ENCODE measurements at places on chromosomes 5 and 9. TPM values are rescaled to one million over a fixed set of nuclear protein-coding genes. Genes with fewer than 3 reads are reported as not detected.

The FCN2 gene
- not detected for total RNA-seq

The GLRA1 gene
- not detected for total RNA-seq

The ECM2 gene
- total RNA-seq, result 16.7 TPM

The SAPCD2 gene
- total RNA-seq, result 1.7 TPM

The EQTN gene
- total RNA-seq, result 33.0 TPM

The UBLCP1 gene
- 29.6 TPM for total RNA-seq

DNA sequence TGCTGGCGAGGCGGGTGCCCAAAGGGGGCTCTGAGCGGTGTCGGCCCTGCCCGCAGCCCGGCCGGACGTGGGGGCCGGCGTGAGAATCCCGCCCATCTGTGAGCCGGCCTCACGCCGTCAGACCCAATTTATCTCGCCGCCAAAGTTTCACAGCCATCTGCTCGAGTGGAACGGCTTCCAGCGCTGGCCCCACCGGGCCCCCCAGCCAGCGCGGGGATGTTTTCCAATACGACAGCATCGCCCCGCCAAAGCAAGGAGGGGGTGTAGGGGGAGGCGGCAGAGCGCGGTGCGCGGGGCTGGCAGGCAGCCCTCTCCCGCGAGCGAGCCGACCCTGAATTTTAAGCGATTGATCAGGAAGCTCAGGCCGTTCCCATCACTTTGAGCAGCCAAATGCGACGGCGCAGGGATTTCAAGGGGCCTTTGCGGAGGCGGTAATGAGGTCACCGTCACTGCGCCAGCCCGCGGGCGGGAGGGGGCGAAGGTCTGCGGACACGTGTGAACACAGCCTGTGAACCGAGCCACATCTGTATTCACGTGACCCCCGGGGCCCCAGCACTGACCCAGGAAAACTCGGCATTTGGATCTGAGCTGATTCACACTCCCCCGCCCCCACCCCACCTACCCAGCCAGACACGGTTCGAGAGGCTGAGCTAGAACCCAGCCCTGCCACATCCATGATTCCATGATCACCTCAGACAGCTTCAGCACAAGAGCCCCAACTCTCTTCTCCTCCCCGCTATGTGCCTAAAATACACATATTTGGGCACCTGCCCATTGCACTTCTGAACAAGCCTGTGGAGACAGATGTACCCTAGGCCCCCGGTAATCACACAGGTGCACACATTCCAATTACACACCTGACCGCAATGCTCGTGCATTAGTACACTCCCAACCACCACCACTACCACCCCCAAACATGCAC lies 47.8 kb upstream of the PSD2 start:
- H3K27ac ChIP-seq, result no peak overlapping the region
- H3K4me1 ChIP-seq, result peaks cover 25% of the 10 kb centered on the region
- no peaks in the 10 kb centered on the region for H3K36me3 ChIP-seq
- DNase-seq, result peak; percentile 42
- no peaks in the 10 kb centered on the region for H3K27me3 ChIP-seq

DNA sequence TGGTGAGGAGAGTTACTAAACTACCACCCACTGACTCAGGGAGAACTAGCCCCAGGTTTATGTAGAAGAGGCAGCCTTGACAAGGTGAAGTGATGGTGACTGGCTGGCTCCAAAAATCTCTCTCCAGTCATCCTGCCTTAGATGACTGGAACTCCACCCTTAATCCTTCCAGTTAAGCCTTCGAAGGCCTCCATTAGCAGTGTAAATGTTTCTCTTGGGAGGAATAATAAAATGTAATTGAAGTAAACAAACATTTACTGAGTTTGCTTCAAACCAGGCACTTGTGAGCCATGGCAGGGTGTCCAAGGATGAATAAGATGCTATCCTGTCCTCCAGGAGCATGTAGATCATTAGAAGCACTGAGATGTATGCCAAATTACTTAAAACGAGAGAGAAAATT lies 35.5 kb downstream of the ASTN2 start:
- no peaks in the 10 kb centered on the region for H3K27me3 ChIP-seq
- no peak overlapping the region for H3K27ac ChIP-seq
- no peak overlapping the region for H3K4me3 ChIP-seq

DNA sequence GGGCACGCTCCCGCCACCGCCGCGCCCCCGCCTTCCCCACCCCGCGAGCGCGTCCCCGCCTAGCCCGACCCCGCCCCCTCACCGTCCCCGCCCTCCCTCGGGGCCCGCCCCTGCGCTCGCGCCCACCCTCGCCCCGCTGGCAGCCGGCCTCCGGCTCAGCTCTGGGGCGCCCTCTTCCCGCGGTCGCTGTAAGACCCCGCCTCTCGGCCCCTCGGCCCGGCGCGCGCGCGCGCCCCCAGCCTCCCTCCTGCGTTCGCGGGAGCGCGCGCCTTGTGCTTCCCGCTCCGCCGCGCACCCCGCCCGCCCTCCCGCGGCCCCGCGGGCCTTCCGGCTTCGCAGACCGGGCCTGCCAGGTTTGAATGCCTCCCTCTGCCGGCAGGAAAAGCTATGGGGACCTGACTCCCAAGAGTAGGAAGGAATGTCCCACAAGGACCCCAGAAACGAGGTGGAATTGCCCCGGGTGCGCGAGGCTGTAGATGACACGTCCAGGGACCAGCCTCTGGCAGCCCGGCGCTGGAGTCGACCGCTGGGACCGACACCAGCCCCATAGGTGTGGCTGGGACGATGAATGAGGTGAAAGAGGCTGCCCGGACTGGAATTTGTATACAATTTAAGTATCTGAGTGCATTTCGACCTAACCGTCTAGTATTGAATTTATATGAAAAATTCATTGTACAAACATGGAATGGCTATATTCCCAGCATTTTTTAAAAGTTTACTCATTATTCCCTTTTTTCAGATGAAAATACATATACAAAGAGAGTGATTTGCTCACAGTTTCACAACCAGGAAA lies 416 bp upstream of the PTBP3 start:
- peak overlapping the region; percentile 100 for H3K4me3 ChIP-seq
- peak; percentile 95 for DNase-seq
- no peaks in the 10 kb centered on the region for H3K36me3 ChIP-seq

DNA sequence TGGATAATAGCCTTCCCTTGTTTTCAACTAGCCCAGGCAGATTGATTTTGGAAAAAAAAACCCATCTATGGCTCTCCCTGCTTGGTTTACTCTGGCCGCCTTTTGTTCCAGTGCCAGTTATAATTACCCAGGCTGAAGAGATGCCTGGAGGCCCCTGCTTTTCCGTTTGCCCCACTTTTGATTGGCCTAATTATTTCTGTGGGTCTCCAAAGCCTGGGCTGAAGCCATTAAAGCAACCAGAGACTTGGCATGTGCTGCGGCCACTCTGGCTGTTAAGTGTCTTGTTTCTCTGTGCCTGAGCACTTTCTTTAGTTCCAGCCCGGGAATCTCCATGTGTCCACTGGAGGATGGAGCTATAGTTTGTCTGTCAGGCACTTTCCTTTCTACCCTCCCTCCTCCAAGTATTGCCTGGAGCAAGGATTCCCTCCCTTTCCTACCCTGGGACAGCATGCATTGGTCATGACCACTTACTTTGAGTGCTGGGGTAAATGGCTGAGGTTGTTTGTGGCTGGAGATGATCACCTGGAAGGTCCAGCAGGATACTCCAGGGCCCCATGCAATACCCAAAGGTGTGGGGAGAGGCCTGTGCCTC lies 105.1 kb upstream of the CTSL start:
- no peak overlapping the region for H3K27ac ChIP-seq
- no peaks in the 10 kb centered on the region for H3K27me3 ChIP-seq
- no peak overlapping the region for H3K4me3 ChIP-seq
- no peak for DNase-seq
- no peaks in the 10 kb centered on the region for H3K4me1 ChIP-seq

DNA sequence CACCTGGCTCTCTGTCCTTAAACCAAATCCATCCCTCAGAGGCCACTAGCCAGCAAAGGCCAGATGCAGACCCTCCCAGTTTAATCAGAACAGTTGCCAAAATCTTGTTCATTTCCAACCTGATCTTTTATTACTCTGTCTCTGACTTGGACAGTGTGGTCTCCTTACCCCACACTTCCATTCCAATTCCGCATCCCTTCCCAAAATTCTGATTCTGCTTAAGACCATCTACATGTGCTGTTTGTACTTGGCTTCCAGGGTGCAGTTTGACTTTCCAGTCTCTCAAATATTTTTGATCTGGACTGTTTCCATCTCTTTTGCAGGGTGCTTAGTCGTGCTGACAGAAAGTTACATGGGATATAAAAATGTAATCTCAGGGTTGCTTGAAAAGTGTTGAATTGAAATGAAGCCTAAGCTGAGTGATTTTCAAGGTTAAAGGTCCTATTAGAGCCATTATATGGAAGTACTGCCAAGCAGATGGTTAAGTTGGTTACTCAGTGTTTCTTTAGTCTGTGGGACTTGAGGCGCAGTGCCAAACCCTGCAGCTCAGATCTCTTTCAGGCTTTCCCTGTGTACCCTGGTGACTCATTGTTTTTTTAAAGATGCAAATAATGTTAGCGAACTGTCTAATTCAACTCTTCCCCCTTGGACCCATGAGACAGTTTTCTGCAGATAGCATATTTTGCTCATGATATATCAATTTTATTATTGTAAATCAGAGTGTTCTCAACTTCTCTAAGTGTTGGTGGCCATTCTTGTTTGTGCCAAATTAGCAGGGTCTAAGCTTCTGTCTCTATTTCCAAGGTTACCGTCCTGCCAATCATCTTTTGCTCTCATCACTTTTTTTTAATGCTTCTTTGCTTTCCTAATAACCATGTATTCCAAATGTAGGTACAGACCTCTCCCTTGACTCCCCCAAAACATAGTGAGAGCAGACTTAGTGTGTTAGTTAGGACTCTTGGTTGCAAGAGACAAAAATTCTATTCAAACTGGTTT lies 18.2 kb upstream of the DCP2 start:
- no peaks in the 10 kb centered on the region for H3K27me3 ChIP-seq
- H3K4me3 ChIP-seq, result no peak overlapping the region

DNA sequence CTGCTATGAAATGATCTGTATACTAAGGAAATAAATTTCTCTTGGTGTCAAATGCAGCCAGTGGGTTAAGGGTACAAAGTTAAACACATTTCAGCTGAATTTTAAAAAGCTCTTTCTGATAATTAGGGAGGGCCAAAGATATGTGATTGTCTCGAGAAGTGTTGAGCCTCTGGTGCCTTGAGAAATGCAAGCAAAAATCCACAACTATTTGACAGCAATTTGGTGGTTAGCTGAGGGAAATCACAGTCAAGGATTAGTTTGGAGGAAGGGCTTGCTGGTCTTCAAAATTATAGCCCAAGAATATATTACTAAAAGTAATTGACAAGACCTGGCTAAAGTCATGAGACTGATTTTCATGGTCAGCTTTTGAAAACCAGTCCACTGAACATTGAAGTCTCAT lies 255.7 kb upstream of the PPP1R2B start:
- H3K27ac ChIP-seq, result no peak overlapping the region
- H3K27me3 ChIP-seq, result no peaks in the 10 kb centered on the region
- no peaks in the 10 kb centered on the region for H3K36me3 ChIP-seq
- no peaks in the 10 kb centered on the region for H3K4me1 ChIP-seq

- no peaks in the 10 kb centered on the region for H3K27me3 ChIP-seq
- no peak for DNase-seq
These were observed 7.8 kb downstream of the PLEKHG4B start for GRCh38 chr5:99815-100214.

- H3K27ac ChIP-seq, result no peak overlapping the region
- no peaks in the 10 kb centered on the region for H3K4me1 ChIP-seq
- no peaks in the 10 kb centered on the region for H3K36me3 ChIP-seq
- DNase-seq, result no peak
These were observed 225.3 kb downstream of the NR2F1-AS1 start for GRCh38 chr5:93355691-93356090.

DNA sequence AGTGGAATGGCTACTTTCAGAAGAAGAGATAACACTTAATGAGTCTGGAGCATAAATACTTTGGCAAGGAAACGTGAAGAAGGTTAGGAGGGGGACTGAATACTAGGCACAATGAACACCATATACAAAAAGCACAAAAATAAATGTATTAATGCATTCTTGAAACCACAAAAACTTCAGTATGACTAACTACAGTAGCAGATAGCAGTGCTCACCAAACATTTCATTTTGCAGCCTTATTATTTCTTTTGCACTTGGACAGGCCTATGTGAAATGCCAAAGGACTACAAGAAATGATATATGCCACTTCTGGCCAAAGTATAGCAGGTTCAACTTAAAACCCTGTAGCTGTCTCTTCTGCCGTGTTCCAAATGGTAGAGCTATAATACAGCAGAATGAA lies 26.3 kb downstream of the UBQLN1 start:
- H3K4me1 ChIP-seq, result no peaks in the 10 kb centered on the region
- no peak for DNase-seq
- no peaks in the 10 kb centered on the region for H3K27me3 ChIP-seq
- H3K27ac ChIP-seq, result no peak overlapping the region

DNA sequence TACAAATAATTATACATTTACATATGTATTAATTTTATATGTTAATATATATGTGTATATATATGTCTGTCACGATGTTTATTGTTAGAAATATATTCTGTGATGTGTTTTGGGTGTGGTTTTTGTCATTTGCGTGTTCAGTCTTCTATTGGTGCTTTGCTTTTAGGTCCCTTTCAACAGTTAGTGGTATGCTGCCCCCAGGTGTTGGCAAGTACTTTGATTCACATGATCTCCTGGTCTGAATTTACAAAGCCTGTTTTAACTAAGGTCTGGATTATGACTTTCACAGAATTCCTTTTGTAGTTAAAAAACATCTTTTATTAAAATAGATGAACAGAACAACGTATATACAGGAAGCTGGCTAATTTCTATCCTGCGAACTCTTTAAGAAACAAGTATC lies 271.5 kb downstream of the CCDC171 start:
- DNase-seq, result no peak
- H3K27ac ChIP-seq, result no peak overlapping the region
- no peaks in the 10 kb centered on the region for H3K36me3 ChIP-seq
- no peaks in the 10 kb centered on the region for H3K27me3 ChIP-seq
- no peaks in the 10 kb centered on the region for H3K4me1 ChIP-seq

GRCh38 chr9:91972711-91973110 lies 22.7 kb upstream of the ROR2 start:
- H3K27me3 ChIP-seq, result no peaks in the 10 kb centered on the region
- DNase-seq, result no peak
- no peak overlapping the region for H3K27ac ChIP-seq
- H3K4me1 ChIP-seq, result no peaks in the 10 kb centered on the region
- no peaks in the 10 kb centered on the region for H3K36me3 ChIP-seq

DNA sequence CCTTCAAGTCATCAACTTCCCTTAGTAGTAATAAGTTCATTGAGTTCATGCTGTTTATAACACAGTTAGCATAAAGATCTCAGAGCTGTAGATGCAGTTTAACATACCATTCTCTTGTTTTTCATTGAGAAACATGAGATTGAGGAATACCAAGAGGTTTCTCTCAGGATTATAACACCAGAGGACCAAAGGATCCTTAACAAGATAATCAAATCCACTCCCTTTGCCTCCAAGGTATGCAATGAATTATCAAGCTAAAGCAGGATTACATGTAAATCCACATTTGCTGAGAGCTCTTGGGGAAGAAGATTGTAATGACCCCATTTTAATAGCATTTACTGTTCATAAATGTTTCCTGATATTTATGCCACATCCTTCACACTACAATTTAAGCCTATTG lies 35.1 kb upstream of the DAB2 start:
- no peaks in the 10 kb centered on the region for H3K27me3 ChIP-seq
- no peaks in the 10 kb centered on the region for H3K4me1 ChIP-seq
- no peak for DNase-seq
- H3K4me3 ChIP-seq, result no peak overlapping the region
- H3K27ac ChIP-seq, result no peak overlapping the region
